Tibial nerve (tissue), 4 donors: ENCODE measurements at places on chromosomes 13 and 19.
A peak's percentile ranks its signal among the peaks of the same experiment; 100 is the strongest.

DNA sequence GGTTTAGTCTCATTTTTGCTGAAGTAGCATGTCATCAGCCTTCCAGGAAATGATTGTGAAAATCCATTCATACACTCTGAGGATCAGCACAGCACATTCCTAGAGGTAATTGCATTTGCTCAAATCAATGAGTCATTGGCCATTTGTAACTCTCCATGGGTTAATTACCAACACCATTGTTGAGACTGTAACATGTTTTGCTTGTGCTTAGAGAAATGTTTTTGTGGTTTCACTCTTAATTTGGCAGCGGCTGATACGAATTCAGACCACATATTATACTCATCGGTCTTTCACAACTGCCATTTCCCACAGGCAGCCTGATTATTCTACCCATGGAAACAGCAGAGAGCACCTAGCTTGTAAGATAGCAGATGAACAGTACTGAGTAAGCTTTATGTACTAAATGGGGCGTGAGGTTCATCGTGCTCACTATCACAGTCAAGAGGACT lies 110.3 kb downstream of the NHLRC3 start:
- no peak for DNase-seq
- no peaks in the 10 kb centered on the region for H3K27me3 ChIP-seq
- no peak overlapping the region for H3K4me3 ChIP-seq
- H3K27ac ChIP-seq, result no peak overlapping the region
- peaks cover 12% of the 10 kb centered on the region for H3K4me1 ChIP-seq

- DNase-seq, result no peak
- no peak overlapping the region for H3K27ac ChIP-seq
- H3K4me3 ChIP-seq, result no peak overlapping the region
Measured at GRCh38 chr13:43263047-43263446, 239.7 kb downstream of the DNAJC15 start.

GRCh38 chr13:111382877-111383276 lies 62.4 kb downstream of the TEX29 start:
- no peaks in the 10 kb centered on the region for H3K36me3 ChIP-seq
- no peaks in the 10 kb centered on the region for H3K27me3 ChIP-seq
- no peaks in the 10 kb centered on the region for H3K4me1 ChIP-seq
- H3K4me3 ChIP-seq, result no peak overlapping the region
- no peak overlapping the region for H3K27ac ChIP-seq

GRCh38 chr19:47778049-47778953 lies at the start of gene SELENOW:
Gene SELENOW (plus strand): TSS chr19:47778703. CDS start chr19:47778786, 83 bp downstream.
- H3K36me3 ChIP-seq, result no peaks in the 10 kb centered on the region
- H3K4me1 ChIP-seq, result peaks cover 42% of the 10 kb centered on the region
- H3K27ac ChIP-seq, result peak within 1 kb of the TSS; percentile 98

GRCh38 chr13:67228031-67228430 lies 2.1 kb downstream of the PCDH9 start:
- no peak for DNase-seq
- H3K27me3 ChIP-seq, result no peaks in the 10 kb centered on the region
- peaks cover 9% of the 10 kb centered on the region for H3K4me1 ChIP-seq
- H3K36me3 ChIP-seq, result no peaks in the 10 kb centered on the region
- peak overlapping the region; percentile 53 for H3K4me3 ChIP-seq

DNA sequence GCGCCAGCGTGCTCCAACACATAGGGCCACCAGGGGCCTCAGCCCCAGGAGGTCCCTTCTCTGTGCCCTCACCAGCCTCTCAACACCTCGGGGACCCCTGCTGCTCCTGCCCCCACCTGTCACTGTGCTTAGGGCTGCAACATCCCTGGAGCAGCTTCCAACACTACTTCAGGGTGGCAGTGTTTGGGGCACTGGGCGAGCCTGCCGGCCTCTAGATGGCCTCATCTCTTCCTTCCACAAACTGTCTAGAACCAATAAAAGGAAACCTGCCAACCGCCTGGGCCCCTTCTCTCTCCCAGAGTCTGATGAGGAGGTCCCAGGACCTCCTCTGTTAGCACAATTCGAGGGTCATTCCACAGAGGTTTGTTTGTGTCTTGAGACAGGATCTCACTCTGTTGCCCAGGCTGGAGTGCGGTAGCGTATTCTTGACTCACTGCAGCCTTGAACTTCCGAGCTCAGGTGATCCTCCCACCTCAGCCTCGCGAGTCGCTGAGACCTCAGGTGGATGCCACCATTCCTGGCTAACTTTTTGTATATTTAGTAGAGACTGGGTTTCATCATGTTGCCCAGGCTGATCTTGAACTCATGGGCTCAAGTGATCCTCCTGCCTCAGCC lies 10.1 kb upstream of the SHD start:
- no peak for DNase-seq
- H3K27me3 ChIP-seq, result no peaks in the 10 kb centered on the region
- no peaks in the 10 kb centered on the region for H3K4me1 ChIP-seq
- H3K27ac ChIP-seq, result no peak overlapping the region
- H3K4me3 ChIP-seq, result no peak overlapping the region
- H3K36me3 ChIP-seq, result peaks cover 2% of the 10 kb centered on the region

GRCh38 chr19:22807061-22807835 lies 23.3 kb upstream of the ZNF99 start:
- no peaks in the 10 kb centered on the region for H3K4me1 ChIP-seq
- H3K27me3 ChIP-seq, result no peaks in the 10 kb centered on the region
- H3K27ac ChIP-seq, result no peak overlapping the region
- DNase-seq, result no peak

GRCh38 chr13:35817642-35818607 lies 313.3 kb downstream of the DCLK1 start:
- no peaks in the 10 kb centered on the region for H3K27me3 ChIP-seq
- no peak for DNase-seq
- no peaks in the 10 kb centered on the region for H3K36me3 ChIP-seq
- no peak overlapping the region for H3K27ac ChIP-seq
- H3K4me3 ChIP-seq, result no peak overlapping the region
- no peaks in the 10 kb centered on the region for H3K4me1 ChIP-seq

DNA sequence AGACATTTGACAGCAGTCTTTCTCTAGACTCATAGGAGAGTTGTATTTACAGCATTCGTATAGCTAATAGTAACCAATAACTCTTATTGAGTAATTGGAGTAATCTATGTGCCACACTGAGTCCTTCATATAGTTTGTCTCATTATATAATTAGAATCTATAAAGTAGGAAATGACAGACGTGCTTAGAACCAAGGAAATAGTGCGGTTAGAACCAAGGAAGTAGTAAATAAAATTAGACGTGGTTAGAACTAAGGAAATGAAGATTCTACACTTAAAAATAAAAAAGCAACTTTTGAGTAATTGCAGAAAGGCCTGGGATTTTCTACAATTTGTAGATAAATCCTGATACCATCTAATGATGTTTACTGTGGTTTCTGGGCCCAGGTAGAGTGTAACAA lies 107.8 kb upstream of the TNFSF11 start:
- H3K4me3 ChIP-seq, result no peak overlapping the region
- no peak overlapping the region for H3K27ac ChIP-seq
- H3K27me3 ChIP-seq, result no peaks in the 10 kb centered on the region
- DNase-seq, result no peak
- H3K4me1 ChIP-seq, result no peaks in the 10 kb centered on the region

DNA sequence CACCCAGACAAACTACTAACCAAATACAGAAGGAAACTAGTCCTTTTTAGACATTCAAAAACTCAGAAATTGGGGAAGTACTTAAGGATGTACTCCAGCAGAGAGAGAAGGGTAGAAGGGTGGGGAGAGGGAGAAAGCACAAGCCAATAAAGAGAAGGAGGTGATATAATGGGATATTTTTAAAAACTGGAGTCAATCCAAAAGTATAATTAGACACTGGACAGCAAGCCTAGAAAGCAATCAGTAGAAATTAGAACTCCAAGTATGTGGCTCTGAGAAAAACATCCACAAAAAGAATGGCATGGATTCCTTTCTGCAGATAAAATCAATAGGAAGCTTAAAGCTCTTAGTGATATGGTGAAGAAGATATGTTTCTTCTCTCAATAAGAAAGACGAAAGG lies 55.8 kb downstream of the PEPD start:
- no peaks in the 10 kb centered on the region for H3K4me1 ChIP-seq
- H3K36me3 ChIP-seq, result peaks cover 59% of the 10 kb centered on the region
- H3K27me3 ChIP-seq, result no peaks in the 10 kb centered on the region
- DNase-seq, result no peak
- no peak overlapping the region for H3K4me3 ChIP-seq
- H3K27ac ChIP-seq, result no peak overlapping the region
